ENCODE measurements at places on chromosomes 2 and 18. TPM values are rescaled to one million over a fixed set of nuclear protein-coding genes. Genes with fewer than 3 reads are reported as not detected.

GRCh38 chr2:134714228-134714627 is 4.6 kb downstream of the TMEM163 start:
- peaks cover 5% of the 10 kb centered on the region for H3K4me1 ChIP-seq
- H3K27me3 ChIP-seq = peaks cover 63% of the 10 kb centered on the region
- H3K4me3 ChIP-seq = no peak overlapping the region
- H3K36me3 ChIP-seq = no peaks in the 10 kb centered on the region

GRCh38 chr2:64405581-64406406 is 48.2 kb upstream of the LGALSL start:
- no peaks in the 10 kb centered on the region for H3K36me3 ChIP-seq
- no peaks in the 10 kb centered on the region for H3K27me3 ChIP-seq
- H3K27ac ChIP-seq = peak overlapping the region; percentile 94
- peak; percentile 71 for DNase-seq
- H3K4me1 ChIP-seq = peaks cover 55% of the 10 kb centered on the region

The RGPD3 gene
- 0.24 TPM for polyA plus RNA-seq

- H3K27ac ChIP-seq = no peak overlapping the region
- H3K27me3 ChIP-seq = no peaks in the 10 kb centered on the region
- H3K4me1 ChIP-seq = no peaks in the 10 kb centered on the region
- no peak for DNase-seq
- no peak overlapping the region for H3K4me3 ChIP-seq
- H3K36me3 ChIP-seq = no peaks in the 10 kb centered on the region
These were observed 155.5 kb downstream of the TMEM247 start for GRCh38 chr2:46634905-46635304.

The ICOS gene
- polyA plus RNA-seq = 0.42 TPM

GRCh38 chr2:132595693-132596092 is 74.3 kb downstream of the LYPD1 start:
- H3K27ac ChIP-seq = no peak overlapping the region
- no peaks in the 10 kb centered on the region for H3K36me3 ChIP-seq
- H3K27me3 ChIP-seq = no peaks in the 10 kb centered on the region
- H3K4me3 ChIP-seq = no peak overlapping the region

DNA sequence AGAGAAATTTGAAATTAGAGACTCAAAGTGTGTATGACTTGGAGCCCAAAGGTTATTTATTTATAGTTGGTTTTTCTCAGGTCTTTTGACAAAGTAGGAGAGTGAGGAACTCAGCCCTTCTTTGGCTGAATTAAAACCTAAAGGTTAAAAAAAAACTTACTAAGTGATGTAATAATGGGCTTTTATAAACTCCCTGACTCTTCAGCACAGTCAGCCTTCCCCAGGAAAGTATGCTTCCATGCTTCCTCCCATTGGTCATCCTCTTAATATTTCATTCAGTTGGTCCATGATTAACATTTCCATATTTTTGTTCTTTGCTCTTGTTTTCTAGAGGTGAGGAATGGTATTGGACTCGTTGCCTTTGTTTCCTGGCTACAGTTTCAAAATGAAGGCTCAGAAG is 7.2 kb downstream of the ARPC2 start:
- H3K4me3 ChIP-seq = no peak overlapping the region
- H3K4me1 ChIP-seq = peaks cover 16% of the 10 kb centered on the region
- no peak overlapping the region for H3K27ac ChIP-seq

- no peak for DNase-seq
- H3K4me3 ChIP-seq = no peak overlapping the region
- no peak overlapping the region for H3K27ac ChIP-seq
- no peaks in the 10 kb centered on the region for H3K4me1 ChIP-seq
- no peaks in the 10 kb centered on the region for H3K36me3 ChIP-seq
These were observed 410.0 kb downstream of the CDH19 start for GRCh38 chr18:66193938-66194337.
